ENCODE measurements at places on chromosomes 5 and 9. TPM values are rescaled to one million over a fixed set of nuclear protein-coding genes. Genes with fewer than 3 reads are reported as not detected.

DNA sequence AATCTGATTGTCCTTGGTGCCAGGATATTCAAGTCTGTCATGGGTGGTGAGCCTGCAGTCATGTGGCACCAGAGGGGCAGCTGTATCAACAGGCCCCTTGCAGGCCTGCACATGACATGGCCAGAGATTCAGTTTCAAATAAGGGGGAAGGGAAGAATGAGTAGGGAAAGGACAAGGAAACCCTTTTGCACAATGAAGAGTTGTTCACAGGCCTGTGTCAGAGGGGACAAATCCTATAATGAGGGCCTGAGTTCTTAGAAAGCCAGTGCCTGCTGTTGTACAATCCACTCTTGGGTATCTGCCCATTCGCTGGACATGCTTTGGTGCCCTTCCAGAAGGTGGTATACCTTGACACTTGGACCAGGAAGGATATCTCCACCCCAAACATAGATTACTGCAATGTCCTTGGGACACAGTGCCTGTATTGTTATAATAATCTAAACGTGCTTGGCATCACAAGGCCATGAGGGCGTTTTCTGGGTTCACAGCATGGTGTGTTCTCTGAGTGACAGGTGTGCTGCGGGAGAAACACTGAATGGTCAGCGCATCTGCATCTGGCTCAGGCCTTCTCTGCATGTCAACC, 1.9 kb upstream of the TMEM171 start:
- DNase-seq, result no peak

- DNase-seq, result no peak
These were observed 92.5 kb downstream of the CDH9 start for GRCh38 chr5:26945901-26946300.

- no peak for DNase-seq
These were observed 84.4 kb upstream of the ALDH1B1 start for GRCh38 chr9:38308136-38308535.

- DNase-seq, result no peak
These were observed 60.8 kb downstream of the HINT1 start for GRCh38 chr5:131104169-131104808.

GBA2 gene
- total RNA-seq, result 64.9 TPM

GRCh38 chr9:13369431-13369830, 89.9 kb upstream of the MPDZ start:
- no peak for DNase-seq

- DNase-seq, result no peak
These were observed 97.4 kb downstream of the DAP start for GRCh38 chr5:10663489-10664179.

- DNase-seq, result no peak
These were observed 178.0 kb downstream of the SEMA6A start for GRCh38 chr5:116396476-116397099.

GRCh38 chr9:128203024-128203706, at the start of gene DNM1:
Gene DNM1, plus strand, starts transcription at chr9:128203379. Its CDS starts 92 bp downstream, at chr9:128203471.
- DNase-seq, result no peak

- DNase-seq, result no peak
These were observed 80.8 kb upstream of the ARAP3 start for GRCh38 chr5:141762790-141763368.

DNA sequence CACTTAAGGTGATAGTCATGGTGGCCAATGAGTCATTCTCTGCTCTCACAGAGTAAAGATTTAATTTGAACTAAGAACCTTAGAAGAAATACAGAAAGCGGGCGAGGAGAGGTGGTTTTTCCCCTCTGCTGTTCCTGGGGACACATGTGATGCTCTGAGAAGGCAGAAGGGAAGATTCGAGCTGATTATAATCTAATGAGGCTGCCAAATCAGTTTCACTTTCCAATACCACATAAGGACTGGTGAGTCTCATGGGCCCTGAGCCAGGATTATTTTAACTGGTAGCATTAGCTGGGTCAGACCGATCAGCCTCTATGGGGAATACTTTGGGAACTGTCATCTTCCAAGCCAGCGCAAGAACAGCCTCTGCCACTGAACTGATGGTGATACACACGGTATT, 116.5 kb downstream of the SLC1A3 start:
- no peak for DNase-seq

DNA sequence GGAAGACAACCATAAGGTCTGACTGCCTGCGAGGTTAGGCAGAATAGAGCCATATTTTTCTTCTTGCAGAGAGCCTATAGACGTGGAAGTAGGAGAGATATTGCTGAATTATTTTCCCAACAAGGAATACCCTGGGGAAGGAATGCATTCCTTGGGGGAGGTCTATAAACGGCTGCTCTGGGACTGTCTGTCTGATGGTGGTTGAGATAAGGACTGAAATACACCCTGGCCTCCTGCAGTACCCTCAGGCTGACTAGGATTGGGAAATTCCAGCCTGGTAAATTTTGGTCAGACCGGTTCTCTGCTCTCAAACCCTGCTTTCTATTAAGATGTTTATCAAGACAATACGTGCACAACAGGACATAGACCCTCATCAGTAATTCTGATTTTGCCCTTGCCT, 617.5 kb upstream of the GRIN3A start:
- no peak for DNase-seq

- no peak for DNase-seq
These were observed 6.7 kb upstream of the GCNT4 start for GRCh38 chr5:75058986-75059535.

DNA sequence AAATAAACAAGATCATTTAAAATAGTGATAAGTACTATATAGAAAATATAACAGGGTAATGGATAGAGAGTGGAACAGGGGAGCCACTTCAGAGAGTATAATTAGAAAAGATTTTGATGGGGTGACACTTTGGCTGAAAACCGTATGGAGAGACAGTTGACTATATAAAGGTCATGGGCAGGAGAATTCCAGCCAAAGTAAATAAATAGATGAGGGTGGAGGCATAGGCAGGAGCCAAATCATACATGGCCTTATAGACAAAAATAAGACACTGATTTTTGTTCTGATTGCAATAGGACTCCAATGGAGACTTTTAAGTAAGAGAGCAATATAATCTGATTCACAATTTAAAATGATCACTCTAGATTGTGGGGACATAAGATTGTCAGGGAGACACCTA, 37.5 kb upstream of the NUDT12 start:
- no peak for DNase-seq

GRCh38 chr5:116044073-116044472, 11.8 kb downstream of the ARL14EPL start:
- no peak for DNase-seq

- DNase-seq, result no peak
These were observed 4.0 kb downstream of the SRP19 start for GRCh38 chr5:112865128-112865527.

DNA sequence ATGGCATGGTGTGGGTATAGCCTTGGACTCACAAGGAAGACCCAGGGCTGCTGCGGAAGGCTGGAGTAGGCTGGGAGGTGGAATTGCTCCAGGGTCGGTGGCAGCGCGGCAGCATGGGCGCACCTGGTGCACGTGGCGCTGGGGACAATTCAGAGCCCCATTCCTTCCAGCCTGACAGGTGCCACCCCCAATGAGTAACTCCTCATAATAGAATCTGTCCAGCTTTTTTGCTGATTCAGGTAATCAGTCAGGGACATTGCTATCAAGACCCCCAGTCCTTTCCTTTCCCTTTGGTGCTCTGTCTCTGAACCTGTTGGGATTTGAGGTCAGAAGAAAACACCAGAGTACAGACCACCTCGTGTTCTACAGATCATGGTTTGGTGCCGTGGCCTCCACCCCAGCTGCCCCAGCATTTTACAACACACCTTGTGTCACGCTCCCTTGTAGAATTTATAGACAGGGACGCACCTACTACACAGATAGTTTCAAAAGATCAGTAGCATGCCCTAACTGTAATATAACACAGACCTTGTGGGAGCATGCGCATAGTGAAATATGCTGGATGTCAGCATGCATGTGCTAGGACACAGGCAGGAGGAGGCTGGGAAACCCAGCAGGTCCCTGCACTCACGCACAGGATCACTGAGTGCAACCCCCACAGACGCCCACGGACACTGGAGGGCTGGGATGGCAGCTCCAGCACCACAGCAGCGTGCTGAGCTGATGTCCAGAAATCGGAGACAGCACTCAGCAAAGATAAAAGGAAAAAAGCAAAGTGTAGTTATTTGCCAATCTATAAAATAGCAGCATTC, 47.9 kb upstream of the CTSL start:
- no peak for DNase-seq

SLCO6A1 gene
- not detected for total RNA-seq

- DNase-seq, result no peak
These were observed 128.6 kb upstream of the ACTBL2 start for GRCh38 chr5:57611177-57611576.

DNA sequence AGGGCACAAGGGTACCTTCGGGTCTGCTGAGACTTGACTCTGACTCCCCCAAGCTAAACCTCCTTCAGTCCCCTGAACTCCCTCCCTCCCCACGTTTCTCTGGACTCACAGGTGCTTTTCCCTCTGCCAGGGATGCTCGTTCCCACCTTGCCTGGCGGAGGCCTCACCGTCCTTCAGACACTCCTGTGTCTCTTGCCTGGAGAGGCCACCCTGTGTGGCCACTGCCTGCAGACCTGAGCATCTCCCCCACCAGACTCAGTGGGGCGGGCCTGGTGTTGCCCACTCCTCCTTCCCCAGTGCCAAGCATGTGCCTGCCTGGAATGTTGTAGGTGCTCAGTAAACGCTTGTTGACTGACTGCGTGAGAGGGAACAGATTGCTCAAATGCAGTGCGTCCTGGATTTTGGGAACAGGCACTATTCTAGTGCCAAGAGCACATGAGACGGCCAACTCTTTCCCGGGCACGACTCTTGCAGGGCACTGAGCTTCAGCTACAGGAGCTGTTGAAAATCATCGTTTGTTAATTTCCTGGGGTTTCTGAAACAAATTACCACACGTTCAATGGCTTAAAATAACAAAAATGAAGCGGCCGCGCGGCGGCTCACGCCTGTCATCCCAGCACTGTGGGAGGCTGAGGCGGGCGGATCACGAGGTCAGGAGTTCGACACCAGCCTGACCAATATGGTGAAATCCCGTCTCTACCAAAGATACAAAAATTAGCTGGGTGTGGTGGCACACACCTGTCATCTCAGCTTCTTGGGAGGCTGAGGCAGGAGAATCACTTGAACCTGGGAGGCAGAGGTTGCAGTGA, 71.0 kb upstream of the BARHL1 start:
- DNase-seq, result no peak

PCDHB6 gene
- total RNA-seq, result 0.07 TPM

Measured in pulmonary artery endothelial cell (primary cell).